ENCODE measurements at places on chromosomes 4 and X.

GRCh38 chr4:95877636-95878035, 37.7 kb downstream of the PDHA2 start:
- DNase-seq = no peak

- DNase-seq = no peak
These were observed 989.7 kb downstream of the CCSER1 start for GRCh38 chr4:91116861-91117260.

DNA sequence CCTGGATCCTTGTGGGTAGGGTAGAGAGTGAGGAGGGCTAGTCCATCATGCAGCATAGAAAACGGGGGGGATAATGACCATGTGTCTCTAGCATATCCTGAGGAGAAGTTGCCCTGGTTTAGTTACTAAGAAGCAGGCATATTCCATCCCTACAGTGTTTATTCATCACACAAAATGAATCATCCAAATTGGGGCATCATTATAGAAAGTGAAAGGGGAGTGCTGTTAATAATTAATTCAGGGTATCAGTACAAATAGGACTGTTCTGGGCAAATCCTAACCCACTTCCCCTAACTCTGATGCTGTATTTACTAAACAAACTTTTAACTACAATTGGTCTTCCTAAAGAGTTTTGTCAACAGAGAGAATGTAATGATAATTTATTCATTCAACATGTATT, 281.1 kb upstream of the ARX start:
- DNase-seq = no peak

GRCh38 chr4:132395561-132395960, 753.5 kb upstream of the PCDH10 start:
- DNase-seq = no peak

All from fibroblast of gingiva (primary cell).